ENCODE measurements at places on chromosomes 7 and 10.

GRCh38 chr7:120774481-120774880 is 83.5 kb downstream of the TSPAN12 start:
- DNase-seq = no peak

GRCh38 chr10:121025731-121026130 is 174.6 kb downstream of the WDR11 start:
- no peak for DNase-seq

- DNase-seq = no peak
These were observed 244.5 kb upstream of the ETV1 start for GRCh38 chr7:14233868-14234369.

DNA sequence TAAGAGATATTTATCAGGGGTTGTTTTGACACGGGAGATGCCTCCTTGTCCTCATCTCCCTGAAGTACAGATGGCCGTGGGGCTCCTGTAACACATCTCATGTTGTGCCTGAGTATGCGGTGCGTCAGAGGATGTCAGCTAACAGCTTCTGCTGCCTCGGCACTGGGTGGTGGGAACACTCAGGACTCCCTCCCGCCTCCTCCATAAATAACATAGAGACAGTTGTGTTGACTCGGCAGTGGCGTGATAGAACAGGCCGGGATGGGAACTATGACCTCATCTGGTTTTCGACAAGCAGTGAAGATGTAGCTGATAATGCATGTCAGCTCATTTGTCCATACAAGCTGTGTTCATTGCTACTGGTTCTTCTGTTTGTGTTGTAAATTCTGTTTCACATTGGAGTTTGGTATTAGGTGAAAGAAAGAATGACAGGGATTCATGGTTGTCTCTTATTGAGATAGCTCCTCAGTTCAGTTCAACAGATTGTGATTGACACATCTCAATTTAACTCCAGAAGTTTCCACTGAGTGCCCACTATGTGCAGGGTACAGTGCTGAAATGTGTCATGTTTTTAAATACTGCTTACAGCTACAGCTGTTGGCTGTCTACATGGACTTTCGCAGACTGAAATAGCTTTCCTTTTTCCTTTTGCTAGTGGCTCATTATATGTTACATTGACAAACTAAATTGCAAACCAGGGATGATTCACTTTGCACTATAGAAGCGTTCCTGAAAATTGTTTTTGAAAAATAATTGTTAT is 87.4 kb downstream of the CHN2 start:
- no peak for DNase-seq

DNA sequence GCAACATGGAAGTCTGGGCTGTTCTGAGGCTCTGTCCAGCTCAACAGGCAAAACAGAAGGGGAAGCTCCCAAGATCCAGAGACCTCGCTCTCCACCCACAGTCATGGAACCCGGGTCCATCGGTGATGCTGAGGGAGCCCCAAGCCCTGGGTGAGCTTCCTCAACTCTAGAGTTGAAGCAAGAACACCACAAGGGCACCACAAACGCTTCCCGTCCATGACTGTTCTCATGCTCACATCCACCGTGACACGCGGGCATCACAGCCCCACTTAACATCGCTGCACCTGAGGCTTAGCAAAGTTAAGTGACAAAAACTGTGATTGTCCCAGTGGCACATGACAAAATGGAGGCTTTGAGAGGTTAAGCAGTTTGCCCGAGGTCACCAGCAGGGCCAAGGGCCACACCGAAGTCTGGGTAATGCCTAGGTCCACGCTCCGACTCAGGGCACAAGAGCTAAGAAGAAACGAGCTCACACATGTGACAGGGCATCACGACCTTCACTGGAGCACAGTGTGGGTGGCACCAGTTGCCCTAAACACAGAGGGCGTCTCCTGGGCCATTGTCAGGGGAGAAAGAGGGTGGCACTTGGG is 110.6 kb downstream of the OAT start:
- no peak for DNase-seq

GRCh38 chr7:28957064-28957750 is 923 bp downstream of the TRIL start:
- DNase-seq = no peak

DNA sequence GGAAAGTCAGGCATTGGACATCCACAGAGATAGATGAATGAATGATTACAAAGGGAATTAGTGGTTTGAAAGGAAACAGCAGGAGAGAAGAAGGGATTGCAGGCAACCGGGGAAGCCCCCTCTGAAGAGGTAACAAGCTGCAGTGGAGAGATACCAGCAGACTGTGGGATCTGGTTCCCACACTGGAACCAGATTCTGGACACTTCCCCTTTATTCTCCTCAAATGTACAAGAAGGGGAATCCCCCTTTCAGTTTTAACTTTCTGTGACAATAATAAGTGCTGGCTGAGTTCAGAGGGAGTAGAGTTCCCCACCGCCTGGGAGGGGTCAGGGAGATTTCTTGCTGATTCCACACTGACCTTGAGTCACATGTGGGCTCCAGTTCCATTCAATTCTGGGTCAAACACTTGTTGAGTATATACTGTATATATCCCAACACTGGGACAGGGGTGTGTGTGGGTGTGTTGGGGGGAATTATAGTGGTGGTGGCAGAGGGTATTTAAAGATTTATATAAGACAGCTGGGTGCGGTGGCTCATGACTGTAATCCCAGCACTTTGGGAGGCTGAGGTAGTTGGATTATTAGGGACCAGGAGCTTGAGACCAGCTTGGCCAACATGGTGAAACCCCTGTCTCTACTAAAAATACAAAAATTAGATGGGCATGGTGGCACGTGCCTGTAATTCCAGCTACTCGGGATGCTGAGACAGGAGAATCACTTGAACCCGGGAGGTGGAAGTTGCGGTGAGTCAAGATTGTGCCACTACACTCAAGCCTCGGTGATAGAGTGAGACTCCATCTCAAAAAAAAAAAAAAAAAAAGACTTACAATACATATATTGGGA is 16.5 kb upstream of the DDIT4 start:
- DNase-seq = no peak

DNA sequence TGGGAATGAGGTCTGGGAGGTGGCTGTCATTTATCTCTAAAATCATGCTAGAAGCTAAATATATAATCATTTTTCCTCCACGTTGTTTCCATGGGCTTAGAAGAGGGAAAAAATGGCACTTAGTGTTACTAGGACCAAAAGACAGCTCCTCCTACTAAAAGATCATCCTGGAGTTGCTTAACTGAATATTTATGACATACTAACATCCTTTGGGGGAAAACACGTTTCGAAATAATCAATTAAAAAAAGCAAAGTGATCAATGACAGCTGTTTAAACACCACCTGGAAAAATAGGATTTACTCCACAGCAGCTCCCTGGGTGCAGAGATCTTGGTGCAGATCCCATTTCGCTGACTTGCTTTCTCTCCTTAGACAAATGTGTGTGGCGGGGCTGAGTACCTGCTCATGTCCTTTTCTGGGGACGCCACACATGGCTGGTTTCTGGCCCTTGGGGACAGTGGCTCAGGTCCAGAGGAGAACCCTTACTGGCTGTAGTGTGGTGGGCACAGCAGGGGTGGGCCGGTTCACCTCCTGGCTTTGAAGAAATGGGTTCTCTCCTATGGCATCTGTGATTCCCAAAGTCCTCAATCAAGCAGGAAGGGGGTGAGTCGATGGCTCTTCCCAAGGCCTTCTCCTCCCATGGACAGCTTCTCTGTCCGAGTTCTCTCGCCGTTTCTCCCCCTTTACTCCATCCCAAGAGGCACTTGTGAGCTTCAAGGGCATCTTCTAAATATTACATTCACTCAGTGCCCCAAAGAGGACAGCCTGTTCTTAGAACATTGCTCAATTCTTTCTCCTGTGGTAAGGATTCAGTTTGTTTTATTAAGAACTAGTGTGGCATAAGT is 156.4 kb upstream of the KLF14 start:
- DNase-seq = no peak

DNA sequence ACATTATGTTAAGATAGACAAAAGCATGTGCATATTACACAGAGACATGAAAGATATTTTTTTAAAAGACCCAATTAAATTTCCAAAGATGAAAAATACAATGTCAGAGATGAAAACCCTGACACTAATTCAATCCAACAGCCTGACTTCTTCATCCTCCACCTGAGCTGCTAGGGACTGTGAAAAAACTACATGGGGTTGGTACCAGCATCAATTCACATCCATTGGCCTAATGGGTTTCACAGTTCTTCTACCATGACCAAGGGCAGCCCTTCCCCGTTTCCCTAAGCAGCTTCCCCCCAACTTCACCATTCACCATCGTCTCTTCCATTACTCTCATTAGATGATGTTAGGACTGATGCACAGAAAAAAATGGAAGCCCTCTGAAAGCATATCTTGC is 37.4 kb upstream of the CDCA7L start:
- no peak for DNase-seq

- no peak for DNase-seq
These were observed 26.3 kb downstream of the SND1 start for GRCh38 chr7:127678337-127678736.

- no peak for DNase-seq
These were observed 123.2 kb upstream of the LANCL2 start for GRCh38 chr7:55241958-55242357.

DNA sequence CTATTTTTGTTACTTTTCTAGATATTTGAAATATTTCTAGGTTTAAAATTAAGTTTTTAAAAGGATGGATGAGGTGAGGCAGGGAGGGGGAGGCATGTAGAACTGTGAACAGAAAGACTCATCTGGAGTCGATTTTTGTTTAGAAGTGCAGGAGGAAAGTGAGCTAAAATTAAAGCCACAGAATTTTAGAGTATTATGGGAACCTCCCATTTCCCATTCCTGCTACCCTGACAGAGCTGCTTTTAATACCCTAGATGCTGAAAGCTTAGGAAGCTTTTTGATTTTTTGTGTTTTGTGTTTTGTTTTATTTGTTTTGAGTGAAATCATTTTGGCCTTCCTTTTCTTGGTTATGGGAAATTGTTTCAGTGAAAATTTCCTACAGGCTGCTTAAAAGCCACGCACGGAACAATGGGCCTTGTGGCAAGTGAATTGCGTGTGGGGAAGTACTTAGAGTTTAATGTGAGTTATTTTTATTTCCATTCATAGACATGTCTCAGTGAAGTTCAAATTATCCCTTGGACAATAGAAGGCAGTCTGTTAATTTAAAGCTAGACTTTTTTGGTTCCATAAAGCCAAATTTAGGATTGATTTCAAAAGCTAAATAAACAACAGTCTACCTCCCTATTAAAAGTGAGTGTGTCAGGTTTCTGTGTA is 102.0 kb upstream of the HDAC9 start:
- peak; percentile 58 for DNase-seq

- no peak for DNase-seq
These were observed 33.3 kb downstream of the CRHR2 start for GRCh38 chr7:30648744-30649540.

DNA sequence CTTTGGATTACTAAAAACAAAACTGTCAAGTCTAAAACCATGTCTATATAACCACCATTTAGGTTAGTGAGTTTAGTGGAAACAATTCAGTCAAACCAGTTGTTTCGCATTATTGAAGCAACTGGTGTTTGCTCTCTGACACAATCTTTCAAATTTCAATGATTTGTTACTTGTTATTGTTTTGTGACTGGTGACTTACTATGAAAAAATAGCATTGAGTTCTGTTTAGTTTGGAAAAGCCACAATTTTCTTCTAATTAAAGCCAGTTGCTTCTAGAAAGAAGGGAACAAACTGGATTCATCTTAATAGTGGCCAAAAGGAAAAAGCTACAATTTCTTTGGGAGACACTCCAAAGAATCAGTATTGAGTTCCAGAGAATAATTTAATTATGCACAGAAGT is 30.4 kb downstream of the LAMB4 start:
- DNase-seq = no peak

DNA sequence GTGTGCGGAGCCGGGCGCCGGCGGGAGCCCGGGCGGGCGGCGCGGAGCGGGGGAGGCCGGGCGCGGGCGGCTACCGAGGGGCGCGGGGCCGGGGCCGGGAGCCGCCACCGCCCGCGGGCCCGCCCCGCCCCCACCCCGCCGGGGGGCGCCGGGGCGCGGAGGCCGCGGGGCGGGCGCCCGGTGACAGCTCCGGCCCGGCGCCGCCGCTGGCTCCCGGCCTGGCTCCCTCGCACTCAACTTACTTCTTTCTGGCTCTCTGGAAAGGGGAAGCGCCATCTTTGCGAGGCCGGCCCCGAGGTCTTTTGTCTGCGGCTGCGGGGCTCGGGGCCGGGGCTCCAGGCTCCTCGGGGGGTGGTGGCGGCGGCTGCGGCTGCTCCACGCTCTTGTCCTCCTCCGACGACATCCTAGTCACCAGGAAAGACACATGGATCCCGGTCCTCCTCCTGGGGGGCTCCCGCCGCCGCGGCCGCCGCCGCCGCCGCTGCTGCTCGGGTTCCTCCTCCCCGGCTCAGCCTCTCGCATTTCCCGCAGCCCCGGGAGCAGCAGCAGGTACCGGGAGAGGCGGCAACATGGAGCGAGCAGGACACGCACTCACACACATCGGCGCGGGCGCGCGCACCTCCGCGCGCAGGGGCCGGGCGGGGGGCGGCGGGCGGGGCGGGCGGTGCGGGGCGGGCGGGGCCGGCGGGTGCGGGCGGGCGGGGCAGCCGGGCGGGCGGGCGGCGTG is at the start of gene KMT2C:
Gene KMT2C, minus strand, starts transcription at position 620 of the 727 bp plus-strand sequence. Its CDS starts 217 bp downstream, at position 403.
- peak; percentile 53 for DNase-seq

DNA sequence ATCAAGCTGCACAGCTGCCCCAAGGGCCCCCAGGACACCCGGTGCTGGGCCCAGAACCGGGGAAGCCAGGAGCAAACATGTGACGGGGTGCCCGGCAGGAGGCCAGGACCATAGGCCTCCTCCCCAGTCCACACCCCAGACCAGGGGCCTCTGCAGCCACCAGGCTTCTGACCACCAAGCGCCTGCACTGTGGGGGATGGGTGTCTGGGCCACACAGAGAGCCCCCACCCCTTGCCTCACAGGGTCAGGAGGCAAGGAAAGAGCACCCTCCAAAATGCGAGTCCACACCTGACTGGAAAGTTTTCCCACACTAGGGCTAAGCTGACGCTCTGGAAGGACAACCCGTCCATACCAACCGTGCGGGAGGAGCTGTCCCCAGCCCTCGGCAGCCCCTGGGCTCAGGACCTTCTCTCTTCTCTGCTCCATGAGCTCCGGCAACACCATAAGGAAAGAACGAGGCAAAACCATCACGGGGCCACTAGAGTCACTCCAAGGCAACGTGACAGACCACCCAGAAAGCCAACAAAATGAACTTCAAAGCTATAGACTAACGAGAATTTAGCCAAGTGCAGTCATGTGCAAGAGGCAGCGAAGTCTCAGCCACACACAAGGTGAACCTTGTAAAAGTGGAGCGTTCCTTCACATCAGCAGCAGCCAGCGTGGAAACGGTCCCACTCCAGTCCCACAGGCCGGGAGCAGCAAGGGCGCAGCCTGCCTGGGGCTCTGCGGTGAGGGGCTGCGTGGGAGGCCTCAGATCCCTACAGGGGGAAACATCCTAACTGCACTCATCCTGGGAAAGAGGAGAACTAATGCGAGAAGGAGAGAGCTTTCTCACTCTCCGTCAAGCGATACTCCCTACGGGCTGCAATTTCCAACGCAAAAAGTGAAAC is 5.1 kb downstream of the STK32C start:
- no peak for DNase-seq

- DNase-seq = no peak
These were observed 28.9 kb downstream of the BAG3 start for GRCh38 chr10:119680050-119680449.
